ENCODE measurements at places on chromosomes 6 and 20. TPM values are rescaled to one million over a fixed set of nuclear protein-coding genes. Genes with fewer than 3 reads are reported as not detected.

Gene CNR1
- not detected for total RNA-seq

Gene TNXB
- 315 TPM for total RNA-seq

Gene SLC16A10
- not detected for total RNA-seq

Gene NKAPL
- total RNA-seq: 1.9 TPM

Gene MANEA
- total RNA-seq: 24.9 TPM

Gene PTCHD4
- total RNA-seq: 9.8 TPM

Gene EPPIN
- total RNA-seq: not detected

Gene ADAM33
- total RNA-seq: 145 TPM

Gene BPIFB4
- not detected for total RNA-seq

Gene RRAGD
- total RNA-seq: 1.4 TPM

Gene CD93
- 2.0 TPM for total RNA-seq

Gene UNC5CL
- total RNA-seq: 0.74 TPM

Gene TNFRSF6B
- 0.36 TPM for total RNA-seq

Gene CDSN
- total RNA-seq: not detected

Gene VSX1
- not detected for total RNA-seq

Gene CALHM5
- total RNA-seq: 6.8 TPM

Gene TFAP2A
- total RNA-seq: not detected

Data from fibroblast of the aortic adventitia (primary cell).